Globus pallidus (tissue), 1 donor: ENCODE measurements at places on chromosomes 3 and 15.

DNA sequence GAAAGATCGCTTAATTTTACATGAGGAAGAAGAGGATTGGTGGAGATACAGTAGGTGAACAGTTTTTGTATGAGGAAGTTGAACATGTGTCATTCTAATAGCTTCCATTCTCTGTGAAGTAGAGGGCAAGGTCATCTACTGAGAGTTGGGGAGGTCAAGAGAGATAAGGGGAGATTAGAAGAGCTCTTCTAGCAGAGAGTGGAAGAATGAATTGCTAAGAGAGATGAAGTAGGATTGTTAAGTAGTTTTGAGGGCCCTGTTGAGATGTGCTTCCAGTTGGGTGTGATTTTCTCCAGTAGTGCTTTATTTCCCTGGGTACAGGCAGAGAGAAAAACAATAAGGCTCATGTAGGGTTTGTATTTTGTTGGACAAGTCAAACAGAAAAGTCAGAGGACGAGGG, 5.2 kb downstream of the OPA1 start:
- no peak for DNase-seq

GRCh38 chr3:160953686-160954085, 151.5 kb downstream of the B3GALNT1 start:
- no peak for DNase-seq

GRCh38 chr3:50336452-50337174, 4.0 kb downstream of the RASSF1 start:
- no peak for DNase-seq

GRCh38 chr3:43019006-43019809, 40.1 kb downstream of the GASK1A start:
- no peak for DNase-seq
